ENCODE measurements at places on chromosomes 2 and 18. TPM values are rescaled to one million over a fixed set of nuclear protein-coding genes. Genes with fewer than 3 reads are reported as not detected.

GRCh38 chr2:160575368-160575767 is 81.8 kb upstream of the RBMS1 start:
- no peak for DNase-seq

Gene IL1R1
- total RNA-seq: 16.5 TPM

Gene EPAS1
- total RNA-seq: 9.1 TPM

Gene CTLA4
- 77.2 TPM for total RNA-seq

DNA sequence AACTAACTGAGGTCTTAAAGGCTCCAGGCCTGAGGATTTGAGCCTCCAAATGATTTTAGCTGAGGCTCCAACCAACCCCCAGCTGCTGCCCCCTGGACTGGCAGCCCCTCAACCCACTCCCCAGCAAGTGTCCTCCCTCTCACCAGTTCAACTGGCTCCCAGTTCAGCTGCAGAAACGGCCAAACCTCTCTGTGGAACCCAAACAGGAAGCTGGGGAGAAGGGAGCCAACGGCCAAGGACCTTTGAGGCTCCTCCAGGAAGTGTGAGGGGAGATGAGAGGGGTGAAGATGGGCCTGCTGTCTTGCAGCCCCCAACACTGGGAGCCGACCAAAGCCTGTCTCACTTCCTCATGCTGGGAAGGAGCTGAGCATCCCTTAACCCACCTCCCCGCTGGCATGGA is 24.9 kb downstream of the ZFP36L2 start:
- DNase-seq: no peak

GRCh38 chr2:118371515-118371914 is 283.2 kb downstream of the INSIG2 start:
- DNase-seq: no peak

Measured in T-helper 17 cell (primary cell).